ENCODE measurements at places on chromosomes 3 and 15. TPM values are rescaled to one million over a fixed set of nuclear protein-coding genes. Genes with fewer than 3 reads are reported as not detected.

CPEB1 gene
- 7.6 TPM for total RNA-seq

DNA sequence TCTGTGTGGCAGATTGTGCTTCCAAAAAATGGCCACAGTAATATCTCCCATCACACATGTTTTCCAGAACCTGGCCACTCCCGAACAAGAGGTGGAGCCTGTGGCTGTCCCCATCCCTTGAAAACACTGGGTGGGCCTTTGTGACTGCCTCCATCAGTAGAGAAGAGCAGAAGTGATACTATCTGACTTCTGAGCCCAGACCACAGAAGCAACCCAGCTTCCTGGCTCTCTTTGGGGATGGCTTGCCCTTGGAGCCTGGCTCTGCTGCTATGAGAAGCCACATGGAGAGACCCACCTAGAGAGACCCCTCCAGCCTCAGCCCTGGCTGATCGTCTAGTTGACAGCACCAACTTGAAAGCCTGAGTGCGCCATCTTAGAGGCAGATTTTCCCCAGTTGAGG lies 39.8 kb upstream of the CMTM8 start:
- no peak overlapping the region for H3K27ac ChIP-seq
- H3K4me1 ChIP-seq = no peaks in the 10 kb centered on the region
- no peak for DNase-seq
- H3K27me3 ChIP-seq = peaks cover 39% of the 10 kb centered on the region
- H3K36me3 ChIP-seq = no peaks in the 10 kb centered on the region

- H3K27me3 ChIP-seq = no peaks in the 10 kb centered on the region
- H3K4me1 ChIP-seq = no peaks in the 10 kb centered on the region
- DNase-seq = no peak
- no peak overlapping the region for H3K4me3 ChIP-seq
Measured at GRCh38 chr3:103512595-103512994, 1077.8 kb downstream of the ZPLD1 start.

ALDH1L1 gene
- 11.2 TPM for total RNA-seq

COPG1 gene
- 295 TPM for total RNA-seq

GABRR3 gene
- not detected for total RNA-seq

DNA sequence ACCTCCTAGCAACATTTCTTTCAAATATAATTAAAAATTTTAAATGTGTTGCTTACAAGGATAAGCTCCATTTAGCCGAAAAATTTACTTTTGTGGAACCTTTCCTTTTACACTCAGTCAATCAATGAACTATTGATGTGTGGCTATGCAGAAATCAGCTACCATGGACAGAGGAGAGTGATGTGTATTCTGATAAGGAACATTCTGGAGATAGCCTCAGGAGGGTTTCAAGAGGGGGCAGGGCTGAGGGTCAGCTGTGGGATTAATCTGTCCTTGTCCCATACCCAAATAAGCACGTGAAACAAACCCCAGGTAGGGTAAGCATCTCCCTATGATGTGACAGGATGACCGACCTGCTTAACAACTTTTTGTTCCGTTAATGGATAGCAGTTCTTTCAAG lies 192.6 kb upstream of the PROK2 start:
- peaks cover 75% of the 10 kb centered on the region for H3K27me3 ChIP-seq
- H3K4me1 ChIP-seq = peaks cover 25% of the 10 kb centered on the region
- peaks cover 3% of the 10 kb centered on the region for H3K36me3 ChIP-seq
- no peak overlapping the region for H3K4me3 ChIP-seq
- H3K27ac ChIP-seq = no peak overlapping the region

- no peaks in the 10 kb centered on the region for H3K36me3 ChIP-seq
- peaks cover 16% of the 10 kb centered on the region for H3K4me1 ChIP-seq
- no peak for DNase-seq
- no peak overlapping the region for H3K27ac ChIP-seq
Measured at GRCh38 chr3:64358853-64359252, 133.6 kb upstream of the PRICKLE2 start.

DNA sequence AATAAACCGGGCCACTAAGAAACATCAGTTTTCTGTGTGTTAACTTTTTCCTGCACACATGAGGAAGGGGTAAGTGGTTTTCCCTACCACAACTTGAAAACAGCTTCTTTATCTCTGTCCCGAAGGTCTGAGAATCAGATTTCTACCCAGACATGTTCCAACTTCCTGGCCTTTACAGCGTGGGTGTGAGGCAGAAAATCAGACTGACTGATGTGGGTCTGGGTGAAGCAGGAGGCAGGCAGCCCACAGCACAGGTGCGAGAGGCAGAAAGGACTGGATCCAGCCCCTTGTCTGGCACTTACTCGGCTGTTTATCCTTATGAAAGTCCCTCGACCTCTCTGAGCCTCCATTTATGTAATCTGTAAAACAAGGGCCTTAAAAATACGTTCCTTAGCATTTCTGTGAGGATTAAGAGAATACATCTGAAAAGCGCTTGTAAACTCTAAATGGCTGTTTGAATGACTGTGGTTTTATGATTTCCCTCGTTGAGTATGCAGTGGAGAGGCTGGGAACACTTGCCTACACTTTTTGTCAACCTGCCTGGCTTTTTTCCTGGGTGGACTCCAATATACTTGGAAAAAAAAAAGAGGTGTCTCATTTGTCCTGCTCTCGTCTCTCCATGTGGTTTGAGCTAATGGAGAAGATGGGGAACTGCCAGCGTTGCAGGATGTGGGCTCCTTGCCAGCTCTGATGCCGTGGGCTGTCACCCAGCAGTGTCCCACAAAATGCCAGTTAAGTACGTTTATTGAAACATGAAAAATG lies 3.1 kb downstream of the AGBL1 start:
- no peak overlapping the region for H3K4me3 ChIP-seq
- peaks cover 38% of the 10 kb centered on the region for H3K27me3 ChIP-seq
- H3K4me1 ChIP-seq = no peaks in the 10 kb centered on the region

DNA sequence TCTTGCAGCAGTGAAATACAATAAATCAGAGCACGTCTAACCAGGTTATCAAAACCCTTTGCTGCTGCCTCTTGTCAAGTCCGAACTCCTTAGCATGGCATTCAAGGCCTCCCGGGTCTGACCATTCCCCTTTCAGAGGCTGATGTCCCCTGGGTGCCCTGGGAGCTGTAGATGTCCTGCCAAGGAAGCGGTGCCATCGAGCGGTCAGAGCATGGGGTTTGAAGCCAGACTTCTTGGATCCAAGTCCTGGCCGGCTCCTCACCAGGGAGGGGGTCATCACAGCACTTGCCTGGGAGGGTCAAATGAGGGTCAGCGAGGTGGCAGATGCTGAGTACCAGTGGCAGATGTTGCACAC lies 496 bp downstream of the TF start:
- no peak for DNase-seq
- H3K4me3 ChIP-seq = peak overlapping the region; percentile 53
- H3K27me3 ChIP-seq = peaks cover 81% of the 10 kb centered on the region
- H3K27ac ChIP-seq = no peak overlapping the region
- H3K4me1 ChIP-seq = peaks cover 9% of the 10 kb centered on the region
- H3K36me3 ChIP-seq = no peaks in the 10 kb centered on the region

GRCh38 chr3:156135921-156136638 lies 15.7 kb downstream of the KCNAB1 start:
- H3K27ac ChIP-seq = no peak overlapping the region
- peak; percentile 19 for DNase-seq
- H3K4me3 ChIP-seq = no peak overlapping the region
- H3K27me3 ChIP-seq = peaks cover 42% of the 10 kb centered on the region
- H3K4me1 ChIP-seq = no peaks in the 10 kb centered on the region
- no peaks in the 10 kb centered on the region for H3K36me3 ChIP-seq

SLCO3A1 gene
- total RNA-seq = 65.9 TPM

- no peak for DNase-seq
- H3K27ac ChIP-seq = no peak overlapping the region
- no peaks in the 10 kb centered on the region for H3K27me3 ChIP-seq
- H3K4me3 ChIP-seq = no peak overlapping the region
- no peaks in the 10 kb centered on the region for H3K36me3 ChIP-seq
- no peaks in the 10 kb centered on the region for H3K4me1 ChIP-seq
Measured at GRCh38 chr15:36769098-36769497, 189.7 kb downstream of the CDIN1 start.

- no peaks in the 10 kb centered on the region for H3K4me1 ChIP-seq
- no peak overlapping the region for H3K27ac ChIP-seq
- H3K4me3 ChIP-seq = no peak overlapping the region
- H3K36me3 ChIP-seq = no peaks in the 10 kb centered on the region
Measured at GRCh38 chr15:91255670-91256192, 155.7 kb downstream of the SV2B start.

ACAN gene
- total RNA-seq = not detected

SPTSSB gene
- 8.1 TPM for total RNA-seq

GRCh38 chr3:115523458-115523857 lies 99.9 kb upstream of the GAP43 start:
- no peak overlapping the region for H3K4me3 ChIP-seq
- DNase-seq = no peak
- H3K27ac ChIP-seq = no peak overlapping the region

DNA sequence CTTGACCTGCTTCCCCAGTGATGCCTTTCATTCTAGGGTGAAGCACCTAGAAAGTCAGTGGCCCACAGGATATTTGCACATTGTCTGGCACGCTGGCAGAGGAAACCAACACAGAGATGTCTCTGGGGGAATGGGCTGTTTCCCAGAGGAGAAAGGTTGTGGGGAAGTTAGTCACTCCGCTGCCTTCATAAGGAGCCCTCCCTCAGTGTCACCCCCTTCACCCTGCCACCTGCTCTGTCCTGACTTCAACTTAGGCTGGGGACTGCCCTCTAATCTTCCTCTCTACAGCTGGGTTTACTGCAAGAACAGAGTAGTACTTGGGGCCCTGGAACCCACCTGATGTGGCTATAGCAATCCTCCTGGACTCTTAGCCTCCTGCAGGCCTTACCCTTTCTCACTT lies 5.7 kb downstream of the KLHDC8B start:
- H3K4me3 ChIP-seq = no peak overlapping the region
- H3K4me1 ChIP-seq = no peaks in the 10 kb centered on the region
- no peak for DNase-seq
- peaks cover 18% of the 10 kb centered on the region for H3K27me3 ChIP-seq
- no peaks in the 10 kb centered on the region for H3K36me3 ChIP-seq

DNA sequence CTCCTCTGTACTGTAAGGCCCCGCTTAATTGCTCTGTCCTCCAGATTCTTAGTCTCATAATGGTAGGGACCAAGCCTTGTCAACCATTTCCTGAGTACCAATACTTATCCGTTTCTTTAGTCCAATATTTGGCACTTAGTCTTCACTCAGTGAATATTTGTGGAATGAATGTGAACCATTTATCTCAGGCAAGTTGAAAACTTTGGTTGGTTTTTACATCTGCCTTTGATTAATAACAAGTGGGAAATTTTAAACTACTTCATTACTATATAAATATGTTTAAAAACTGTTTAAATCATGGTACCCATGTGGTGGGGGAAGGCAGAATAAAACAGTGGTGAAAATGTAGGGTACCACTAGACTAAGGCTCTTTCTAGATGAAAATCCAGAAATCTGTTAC lies 15.2 kb downstream of the CA12 start:
- peaks cover 13% of the 10 kb centered on the region for H3K36me3 ChIP-seq
- peaks cover 39% of the 10 kb centered on the region for H3K4me1 ChIP-seq
- no peaks in the 10 kb centered on the region for H3K27me3 ChIP-seq
- no peak overlapping the region for H3K4me3 ChIP-seq
- DNase-seq = no peak

- no peak overlapping the region for H3K27ac ChIP-seq
- no peak overlapping the region for H3K4me3 ChIP-seq
- H3K36me3 ChIP-seq = no peaks in the 10 kb centered on the region
Measured at GRCh38 chr3:140176526-140176925, 241.5 kb downstream of the CLSTN2 start.

MLF1 gene
- total RNA-seq = 53.0 TPM

DNA sequence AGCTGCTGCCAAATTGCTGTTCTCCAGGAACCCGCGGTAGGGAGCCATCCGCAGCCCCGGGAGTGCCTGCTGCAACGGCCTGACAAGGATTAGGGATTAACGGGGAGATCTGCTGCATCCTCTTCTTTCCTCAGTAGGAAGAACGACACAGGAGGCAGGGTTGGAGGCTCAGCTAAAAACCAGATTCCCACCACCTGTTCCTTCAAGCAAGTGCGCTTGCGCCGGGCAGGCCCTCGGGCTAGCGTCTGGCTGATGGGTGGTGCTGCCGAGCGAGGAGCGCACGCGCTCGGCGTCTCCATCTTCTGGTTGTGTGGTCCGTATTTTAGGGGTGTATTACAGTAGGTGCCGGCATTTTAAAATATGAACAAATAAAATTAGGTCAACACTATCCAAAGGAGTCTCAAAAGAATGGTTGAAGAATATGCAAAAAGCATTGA lies 25.4 kb upstream of the SLC25A26 start:
- peak; percentile 77 for DNase-seq
- no peaks in the 10 kb centered on the region for H3K4me1 ChIP-seq
- H3K27me3 ChIP-seq = no peaks in the 10 kb centered on the region
